ENCODE measurements at places on chromosomes 2 and 18.

- DNase-seq: no peak
These were observed 122.6 kb upstream of the STK17B start for GRCh38 chr2:196293751-196294515.

- DNase-seq: no peak
These were observed 112.3 kb downstream of the AGAP1 start for GRCh38 chr2:235606004-235606715.

- no peak for DNase-seq
These were observed 14.5 kb upstream of the ZBTB14 start for GRCh38 chr18:5309888-5310470.

- no peak for DNase-seq
These were observed 343.1 kb upstream of the SLC39A10 start for GRCh38 chr2:195313962-195314361.

- DNase-seq: no peak
These were observed 2.3 kb upstream of the TMEM37 start for GRCh38 chr2:119429225-119429981.

DNA sequence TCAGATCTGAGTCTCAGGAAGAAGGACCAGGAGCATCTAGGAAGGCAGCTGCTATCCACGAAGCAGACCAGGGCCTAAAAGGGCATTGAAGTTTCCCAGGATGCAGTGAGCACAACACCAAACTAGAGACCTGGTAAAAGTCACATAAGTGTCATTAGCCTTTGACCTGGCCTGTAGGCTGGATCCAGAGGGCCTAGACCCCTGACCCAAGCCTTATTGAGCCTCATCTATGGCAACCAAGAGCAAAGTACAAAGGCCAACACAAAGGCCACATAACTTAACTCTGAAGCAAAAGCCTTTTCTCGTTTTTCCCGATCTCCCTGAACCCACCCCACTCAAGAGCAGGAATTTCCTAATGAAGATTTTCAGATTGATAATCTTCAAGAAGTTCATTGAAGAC, 127.3 kb upstream of the SRD5A2 start:
- no peak for DNase-seq

- DNase-seq: no peak
These were observed 94.4 kb downstream of the NRP2 start for GRCh38 chr2:205776720-205777119.

GRCh38 chr2:42010743-42011298, 37.0 kb upstream of the PKDCC start:
- DNase-seq: no peak

- no peak for DNase-seq
These were observed 13.9 kb upstream of the TANK start for GRCh38 chr2:161146209-161146775.
